Stimulated activated CD8-positive, alpha-beta memory T cell treated with anti-CD3 and anti-CD28 coated beads, Interleukin-4, amount 100 ng/mL, for 48 hours (primary cell): ENCODE measurements at places on chromosomes 3 and 15.

GRCh38 chr15:63040509-63040908 lies 2.0 kb upstream of the TPM1 start:
- DNase-seq = no peak

GRCh38 chr3:102454181-102454580 lies 19.4 kb downstream of the ZPLD1 start:
- no peak for DNase-seq

DNA sequence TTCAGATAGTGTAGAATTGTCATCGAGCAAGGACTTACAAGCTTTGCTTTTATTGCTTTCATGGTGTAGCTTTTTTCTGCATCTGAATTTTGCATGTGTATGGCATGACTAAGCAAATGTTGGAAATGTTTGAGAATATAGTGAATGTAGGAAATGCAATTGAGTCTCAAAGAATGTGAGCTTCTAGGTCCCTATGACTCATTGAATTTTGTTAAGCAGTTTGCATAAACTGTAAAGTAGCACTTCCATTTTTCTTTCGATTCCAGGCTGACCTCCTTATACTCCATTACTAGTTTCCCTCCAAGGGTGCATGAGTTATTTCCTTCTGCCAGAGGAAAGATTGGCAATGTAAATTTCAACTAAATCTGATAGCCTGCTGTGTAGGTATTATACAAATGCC lies 619.2 kb downstream of the DIPK2A start:
- no peak for DNase-seq

- DNase-seq = no peak
Measured at GRCh38 chr3:129855832-129856419, 37.6 kb downstream of the TMCC1 start.

DNA sequence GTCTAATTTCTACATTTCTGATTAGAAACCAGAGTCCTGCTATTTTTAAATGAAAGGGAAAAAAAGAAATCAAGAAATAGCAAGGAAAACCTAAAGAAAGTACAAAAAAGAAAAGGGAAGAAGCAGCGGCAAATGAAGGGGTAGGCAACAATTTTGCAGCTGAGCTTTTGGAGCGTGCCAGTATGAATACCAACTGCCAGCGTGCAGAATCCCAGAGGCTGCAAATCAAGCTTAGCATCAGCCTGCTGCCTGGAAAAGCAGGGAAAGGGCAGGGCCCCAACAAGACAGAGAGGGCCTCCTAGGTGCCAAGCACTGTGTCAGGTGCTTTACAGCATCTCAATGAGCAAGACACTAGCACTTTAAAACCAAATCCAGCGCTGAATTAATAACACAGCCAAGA lies 176.8 kb downstream of the STT3B start:
- no peak for DNase-seq

DNA sequence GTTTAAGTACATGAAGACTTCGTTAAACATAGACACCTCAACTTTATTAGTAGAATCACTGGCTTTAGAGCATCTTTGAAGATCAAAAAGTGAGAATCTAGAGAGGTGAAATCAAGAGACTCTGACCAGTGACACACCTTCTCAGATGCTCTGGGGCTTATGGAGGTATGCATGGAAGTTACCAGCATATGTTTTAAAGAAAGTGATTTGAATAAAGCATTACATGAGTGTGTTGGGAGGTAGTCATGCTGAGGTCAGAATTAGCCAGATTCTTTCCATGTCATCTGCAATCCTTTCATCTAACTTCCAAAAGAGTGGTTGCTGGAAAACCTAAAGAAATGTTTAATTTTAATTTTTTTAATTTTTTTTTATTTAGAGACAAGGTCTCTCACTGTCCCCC lies 658.0 kb upstream of the GOLIM4 start:
- DNase-seq = no peak

DNA sequence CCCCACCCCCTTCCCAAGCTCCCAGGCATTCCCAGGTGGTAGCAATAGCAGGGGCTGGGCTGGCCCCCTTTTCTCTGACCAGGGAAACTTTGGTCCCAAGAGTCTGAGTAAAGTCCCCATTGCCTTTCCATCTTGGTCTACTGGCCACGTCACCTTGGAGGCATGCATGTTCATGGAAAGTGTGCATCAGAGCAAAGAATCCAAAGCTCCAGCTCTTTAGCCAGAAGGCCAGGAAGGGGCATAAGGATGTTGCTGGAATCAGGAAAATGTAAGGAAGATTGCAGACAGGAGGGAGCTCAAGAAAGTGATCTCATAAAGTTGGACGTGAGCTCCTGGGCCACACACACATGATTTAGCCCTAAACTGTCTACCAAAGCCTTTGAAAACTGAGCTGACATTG lies 63.6 kb downstream of the KBTBD12 start:
- DNase-seq = no peak

GRCh38 chr3:194447657-194448056 lies 39.1 kb downstream of the ATP13A3 start:
- DNase-seq = no peak

GRCh38 chr15:39578851-39579486 lies 1.9 kb upstream of the THBS1 start:
- no peak for DNase-seq

GRCh38 chr3:145191543-145191942 lies 969.4 kb downstream of the PLOD2 start:
- DNase-seq = no peak

GRCh38 chr3:98777801-98778220 lies 14.7 kb downstream of the ST3GAL6 start:
- no peak for DNase-seq

DNA sequence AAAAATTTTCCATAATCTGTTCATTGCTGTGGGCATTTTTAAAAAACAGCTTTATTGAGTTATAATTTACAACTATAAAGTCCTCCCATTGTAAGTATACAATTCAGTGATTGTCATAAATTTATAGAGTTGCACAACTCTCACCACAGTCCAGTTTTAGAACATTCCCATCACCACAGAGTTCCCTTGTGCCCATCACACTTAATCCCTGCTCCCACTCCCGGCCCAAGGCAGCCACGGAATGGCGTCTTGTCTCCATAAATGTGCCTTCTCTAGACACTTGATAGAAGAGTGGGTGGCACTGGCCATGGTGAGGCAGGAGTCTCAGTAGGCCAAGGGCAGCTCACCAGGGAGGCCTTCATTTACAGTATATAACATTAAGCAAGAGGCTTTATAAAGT lies 6.3 kb downstream of the TSEN2 start:
- no peak for DNase-seq

GRCh38 chr3:135694142-135694541 lies 271.4 kb upstream of the PPP2R3A start:
- no peak for DNase-seq

DNA sequence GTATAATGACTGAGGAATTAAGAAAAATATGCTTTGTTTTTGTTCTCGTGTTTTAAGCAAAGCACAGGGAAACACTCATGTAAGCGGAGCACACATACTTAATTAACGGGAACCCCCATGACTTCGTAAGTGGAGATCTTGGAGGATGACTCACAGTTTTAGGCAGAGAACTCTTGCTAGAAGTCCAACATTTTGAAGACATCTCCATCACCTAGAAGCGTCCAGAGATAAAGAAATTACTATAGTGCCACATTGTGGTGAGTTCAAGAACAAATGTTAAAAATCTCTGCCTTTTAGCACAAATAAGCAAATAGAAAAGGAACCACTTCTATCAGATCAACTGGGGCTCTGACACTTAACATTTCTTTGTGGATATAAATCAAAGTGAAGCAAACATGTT lies 194.1 kb upstream of the ARHGEF26 start:
- DNase-seq = no peak

- no peak for DNase-seq
Measured at GRCh38 chr3:131778526-131778925, 256.3 kb downstream of the CPNE4 start.

DNA sequence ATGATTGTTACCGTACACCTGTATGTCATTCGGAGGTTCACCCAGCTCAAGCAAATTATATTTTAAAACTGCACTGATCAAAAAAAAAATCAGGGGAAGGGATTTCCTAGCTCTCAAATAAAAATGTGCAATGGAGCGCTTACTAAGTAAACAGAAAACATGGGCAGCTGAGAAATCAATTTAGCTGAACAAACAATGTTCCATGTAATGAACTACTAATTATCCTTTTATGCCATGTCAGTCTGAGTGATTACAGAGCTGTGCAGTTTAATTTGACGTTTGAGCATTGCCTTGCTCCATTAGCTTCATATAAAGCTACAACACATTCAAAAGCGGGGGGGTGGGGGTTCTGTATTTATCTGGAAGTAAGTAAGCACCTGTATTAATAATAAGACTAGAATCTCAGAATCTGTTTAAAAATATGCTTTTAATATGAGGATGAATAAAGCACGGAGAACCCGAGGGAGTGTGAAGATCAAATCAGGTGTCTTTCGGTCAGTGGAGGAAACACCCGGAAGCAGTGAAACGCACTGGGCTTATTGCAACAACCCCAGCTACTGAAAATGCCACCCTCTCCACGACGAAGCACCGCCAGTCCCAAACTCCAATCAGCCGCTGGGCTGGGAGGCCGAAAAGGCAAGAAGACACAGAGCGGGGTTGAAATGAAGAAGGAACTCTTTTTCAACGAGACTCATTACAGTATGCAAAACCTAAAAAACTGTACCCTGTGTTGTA lies 196.5 kb upstream of the ATP11B start:
- DNase-seq = no peak

DNA sequence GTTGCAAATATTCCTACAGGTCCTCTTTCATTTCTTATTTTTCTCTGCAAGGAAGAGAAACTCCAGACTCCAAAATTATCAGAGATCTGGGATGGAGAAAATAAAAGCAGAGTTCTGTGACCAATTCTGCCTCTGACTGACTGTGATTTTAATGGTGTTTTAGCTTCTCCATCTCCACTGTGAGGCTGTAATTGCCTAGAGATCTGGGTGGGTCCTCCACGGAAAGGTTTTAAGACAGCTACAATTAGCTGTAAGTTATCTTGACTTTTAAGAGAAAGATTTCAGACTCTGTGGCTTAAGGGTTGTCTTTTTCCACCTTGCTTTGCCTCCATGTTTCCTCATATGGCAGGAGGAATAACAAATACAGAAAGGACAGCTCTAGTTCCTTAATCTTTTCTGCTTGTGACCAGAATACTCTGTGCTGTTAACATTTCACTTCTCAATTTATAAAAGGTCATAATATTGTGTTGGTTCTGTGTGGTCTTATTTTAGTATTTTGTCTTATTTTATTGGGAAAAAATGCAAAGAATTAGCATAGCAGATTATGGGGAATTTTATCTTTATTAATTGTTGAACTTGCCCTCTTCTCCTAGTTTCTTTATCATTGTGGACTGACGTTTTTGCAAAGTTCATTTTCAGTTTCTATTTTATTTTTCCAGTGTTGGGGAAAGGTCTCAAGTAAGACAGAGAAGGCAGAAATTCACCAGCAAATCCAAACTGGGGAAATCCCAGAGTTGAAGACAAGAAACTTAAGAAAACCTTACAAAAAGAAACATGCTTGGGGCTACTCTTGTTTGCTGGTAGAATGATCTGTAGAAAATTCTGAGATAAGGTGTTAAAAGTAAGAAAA lies 157.9 kb downstream of the RAP2B start:
- DNase-seq = no peak

- DNase-seq = no peak
Measured at GRCh38 chr3:175512700-175513099, 653.6 kb downstream of the NAALADL2 start.

DNA sequence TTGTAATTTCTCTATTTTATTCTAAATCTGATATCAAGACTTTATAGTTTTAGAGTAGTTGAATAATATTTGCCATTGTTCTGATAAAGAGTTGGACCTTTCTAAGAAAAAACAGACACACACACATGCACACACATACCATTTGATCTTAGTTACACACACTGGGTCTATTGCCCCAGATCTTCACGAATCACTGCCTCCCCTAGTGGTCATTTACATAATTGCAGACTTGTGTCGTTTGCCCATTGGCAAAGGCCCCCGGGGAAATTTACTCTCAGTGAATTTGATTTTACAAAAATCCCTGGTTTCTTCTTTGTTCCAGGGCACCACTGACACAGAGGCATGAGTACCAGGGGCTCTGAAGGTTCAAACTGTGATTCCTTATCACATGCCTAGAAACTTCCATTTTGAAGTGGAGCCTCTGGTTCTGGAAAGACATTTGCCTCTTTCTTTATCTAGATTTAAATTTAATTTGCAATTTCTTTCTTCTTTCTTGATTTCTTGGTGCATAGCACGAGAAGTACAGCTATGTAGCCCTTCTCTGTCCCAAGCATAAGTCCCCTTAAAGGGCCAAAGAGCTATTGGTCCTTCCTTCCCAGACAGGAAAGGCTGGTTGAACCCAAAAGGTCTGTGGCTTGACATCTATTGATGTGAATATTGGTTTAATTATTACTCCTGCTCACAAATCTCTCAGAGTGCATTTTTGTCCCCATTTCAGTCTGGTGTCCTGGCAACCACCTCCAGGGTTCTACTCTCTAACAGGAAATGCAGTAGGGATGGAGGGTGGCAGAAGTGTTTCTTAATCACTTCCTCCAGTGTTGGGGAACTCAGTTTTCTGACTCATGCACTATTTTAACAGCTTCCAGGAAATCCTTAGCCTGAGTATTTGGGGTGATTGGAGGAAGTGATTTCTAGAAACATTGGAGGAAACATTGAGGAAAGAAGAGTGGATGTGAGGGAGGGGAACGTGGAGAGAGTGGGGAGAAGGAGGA lies 32.4 kb upstream of the SLC6A11 start:
- DNase-seq = peak; percentile 51
